ENCODE measurements at places on chromosomes 7 and 10.

- DNase-seq = no peak
Observed at GRCh38 chr7:122255454-122255853, 49.1 kb downstream of the FEZF1 start.

DNA sequence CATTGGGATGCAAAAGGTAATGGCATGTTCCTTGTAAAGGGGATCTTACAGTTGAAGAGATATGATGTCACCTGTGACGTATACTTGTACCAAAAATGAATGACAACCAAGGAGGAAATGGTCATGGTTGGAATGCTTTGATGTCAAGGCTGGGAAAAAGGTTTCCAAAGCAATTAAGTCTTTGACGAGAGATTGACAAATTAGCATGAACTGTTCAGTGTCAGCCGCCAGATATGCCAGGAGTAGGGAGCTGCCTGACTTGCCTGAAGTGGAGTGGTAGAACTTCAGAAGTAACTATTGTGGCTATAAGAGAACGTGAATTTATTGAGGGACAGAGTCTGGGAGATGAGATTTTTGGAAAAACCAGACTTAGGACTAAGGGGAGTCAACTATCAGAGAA is 88.1 kb downstream of the SEPTIN7 start:
- DNase-seq = no peak

DNA sequence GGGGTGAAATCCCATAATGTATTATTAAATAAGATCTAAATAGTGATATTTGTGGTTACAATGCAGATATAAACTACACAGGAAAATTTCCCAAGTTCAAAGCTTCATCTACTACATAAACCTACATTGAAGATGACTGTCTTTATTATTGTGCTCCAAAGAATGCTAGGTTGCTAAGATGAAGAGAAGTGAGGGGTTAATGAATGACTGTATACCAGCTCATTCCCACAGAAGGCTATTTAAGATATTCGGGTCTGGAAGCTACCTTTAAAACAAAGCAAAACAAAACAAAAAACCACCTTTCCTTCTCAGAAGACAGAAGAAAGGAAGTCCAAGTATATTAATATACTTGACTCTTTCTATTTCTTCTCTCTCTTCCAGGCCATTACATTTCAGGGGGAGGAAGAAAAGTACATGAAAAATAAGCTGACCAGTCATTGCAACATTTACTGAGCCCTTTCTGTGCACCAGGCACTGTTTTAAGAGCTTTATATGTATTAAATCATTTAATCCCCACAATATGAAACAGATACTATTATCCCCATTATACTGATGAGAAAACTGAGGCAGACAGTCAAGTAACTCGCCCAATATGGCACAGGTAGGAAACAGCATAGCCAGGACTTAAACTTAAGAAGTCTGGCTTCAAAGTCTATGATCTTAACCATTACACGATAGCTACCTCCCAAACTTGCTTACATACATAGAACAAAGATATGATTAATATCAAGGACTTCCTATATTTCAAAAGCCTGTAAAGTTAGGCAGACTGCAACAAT is 48.1 kb downstream of the TNPO3 start:
- DNase-seq = no peak

DNA sequence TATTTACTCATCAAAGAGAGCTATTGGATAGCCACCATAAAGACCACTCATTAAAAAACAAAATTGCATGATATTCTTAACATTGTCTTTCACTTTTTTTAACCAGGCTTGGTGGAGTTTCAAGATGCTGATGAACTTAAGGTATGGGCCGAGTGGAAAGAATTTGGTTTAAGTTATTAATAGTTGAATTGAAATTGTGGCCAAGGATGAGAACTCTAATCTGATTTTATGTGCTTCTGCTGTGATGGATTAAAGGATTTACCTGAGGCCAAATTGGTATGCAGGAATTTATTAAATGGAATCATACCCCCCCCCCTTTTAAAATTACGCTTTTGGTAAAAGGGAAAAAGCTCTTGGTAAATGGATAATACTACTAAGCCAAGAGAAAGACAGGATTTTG is 33.8 kb upstream of the TOMM7 start:
- no peak for DNase-seq

DNA sequence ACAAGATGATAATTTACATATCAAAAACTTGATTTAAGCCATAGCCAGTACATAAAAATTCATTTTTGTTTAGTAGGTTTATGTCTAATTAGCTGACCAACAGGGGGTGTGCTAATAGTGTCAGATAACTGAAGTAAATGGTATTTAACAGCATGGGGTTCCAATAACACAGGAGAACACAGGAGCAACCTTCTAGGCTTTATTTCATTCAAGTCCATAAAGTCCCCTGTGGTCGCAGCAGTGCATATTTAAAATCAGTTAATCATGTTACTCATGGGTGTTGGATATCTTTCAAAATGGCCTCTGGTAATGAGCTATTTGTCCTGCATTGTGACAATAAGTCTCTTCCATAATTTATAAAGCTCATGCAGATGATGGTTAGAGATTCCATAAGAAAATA is 238.6 kb downstream of the CNTNAP2 start:
- DNase-seq = no peak

- no peak for DNase-seq
Observed at GRCh38 chr7:76343294-76343930, 15.4 kb downstream of the YWHAG start.

GRCh38 chr7:93011351-93012294 is 106.2 kb downstream of the SAMD9 start:
- DNase-seq = no peak

DNA sequence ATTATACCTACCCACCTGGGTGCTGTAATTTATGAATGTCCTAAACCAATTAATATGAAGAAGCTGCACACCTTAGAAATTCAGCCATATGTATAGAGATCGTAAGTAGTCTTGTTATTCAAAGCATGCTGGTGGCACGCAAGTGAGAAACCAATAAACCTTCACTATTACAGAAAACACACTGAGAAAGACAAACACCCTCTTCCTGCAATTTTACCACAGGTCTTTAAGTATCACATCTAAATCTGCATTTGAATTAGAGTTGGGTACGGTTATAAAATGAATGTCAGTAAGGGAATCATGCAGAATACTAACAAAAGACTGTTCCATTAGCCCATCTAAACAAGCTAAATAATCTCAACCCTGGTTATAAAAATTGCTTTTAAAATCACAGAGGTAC is 33.8 kb downstream of the CCNJ start:
- no peak for DNase-seq

GRCh38 chr10:23914641-23915040 is 294.3 kb upstream of the KIAA1217 start:
- no peak for DNase-seq

GRCh38 chr10:114071178-114071577 is 27.5 kb downstream of the ADRB1 start:
- no peak for DNase-seq

- DNase-seq = no peak
Observed at GRCh38 chr7:29142021-29142727, 4.2 kb downstream of the CPVL start.

DNA sequence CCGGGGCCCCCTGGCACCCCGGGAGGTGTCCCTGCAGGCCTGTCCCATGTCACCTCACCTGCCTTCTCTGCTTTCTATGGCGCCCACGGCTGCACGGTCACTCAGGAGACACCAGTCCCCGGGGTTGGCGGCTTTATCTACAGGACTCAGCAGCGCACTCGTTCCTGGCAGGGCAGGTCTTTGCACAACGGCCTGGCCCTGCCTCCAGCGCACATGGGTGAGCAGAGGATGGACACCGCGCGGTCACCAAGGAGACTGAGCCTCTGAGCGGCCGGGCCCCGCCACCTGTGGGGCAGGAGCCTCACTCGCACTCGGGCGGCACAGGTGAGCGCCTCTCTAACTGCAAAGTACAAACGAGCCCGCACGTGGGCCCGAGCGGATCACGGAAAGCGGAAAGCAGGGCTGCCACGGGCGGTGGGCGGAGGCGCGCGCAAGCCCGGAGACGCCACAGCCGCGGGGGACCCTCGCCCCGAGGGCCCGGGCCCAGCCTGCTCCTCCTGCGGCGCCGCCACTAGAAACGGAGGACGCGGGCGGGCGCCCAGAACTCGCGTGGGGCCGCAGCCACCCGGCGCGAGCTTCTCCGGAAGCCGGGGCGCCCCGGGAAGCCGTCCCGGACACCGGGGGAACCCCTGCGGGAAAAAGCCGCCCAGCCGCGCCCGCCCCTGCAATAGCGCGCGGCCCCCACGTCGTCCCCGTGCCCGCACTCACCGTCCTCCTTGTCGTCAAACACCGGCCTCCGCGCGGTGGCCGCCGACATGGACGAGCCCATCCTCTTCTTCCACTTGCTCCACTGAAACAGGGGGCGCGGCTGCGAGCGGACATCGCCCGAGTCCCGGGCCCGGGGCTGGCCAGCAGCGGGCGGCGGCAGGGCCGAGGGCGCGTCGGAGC is 642 bp downstream of the STK32C start:
- DNase-seq = no peak

DNA sequence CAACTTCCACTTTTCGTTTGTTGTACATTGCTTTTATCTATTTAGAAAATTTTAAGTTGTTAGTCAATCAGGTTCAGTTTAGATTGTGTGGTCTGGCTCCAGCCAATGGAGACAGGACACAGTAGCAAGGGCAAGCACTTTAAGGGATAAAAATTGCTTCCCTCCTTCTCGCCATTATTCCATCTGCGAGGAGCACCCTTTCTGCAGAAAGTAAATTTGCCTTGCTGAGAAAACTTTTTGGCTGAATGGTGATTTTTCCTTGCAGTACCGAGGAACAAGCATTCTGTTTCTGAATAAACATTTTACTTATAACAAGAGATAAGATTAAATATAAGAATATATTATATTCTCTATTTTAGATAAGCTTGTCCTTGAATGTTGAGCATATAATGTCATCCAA is 34.5 kb downstream of the VIM start:
- DNase-seq = no peak

GRCh38 chr10:122853665-122854313 is 8.1 kb upstream of the CUZD1 start:
- DNase-seq = no peak

DNA sequence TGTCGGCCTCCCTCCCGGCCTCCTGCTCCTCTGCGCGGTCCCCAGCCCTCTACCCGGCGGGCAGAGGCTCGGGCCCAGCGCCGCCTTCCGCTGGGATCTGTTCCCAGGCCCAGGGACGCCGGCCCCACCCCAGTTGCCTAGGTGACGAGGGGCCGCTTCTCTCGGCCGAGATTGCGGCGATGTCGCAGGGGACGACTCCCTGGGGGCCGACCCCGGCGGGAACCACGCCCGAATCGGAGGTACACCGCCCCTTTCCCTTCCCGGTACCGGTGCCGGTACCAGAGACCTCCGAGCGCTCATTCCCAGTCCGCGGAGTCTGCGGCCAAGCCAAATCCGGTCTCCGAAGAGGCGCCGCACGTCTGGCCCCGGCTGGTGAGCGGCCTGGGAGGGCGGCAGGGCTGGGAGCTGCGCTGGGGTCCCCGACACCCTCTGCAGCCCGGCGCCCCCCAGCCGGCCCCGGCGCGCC is at the start of gene CABCOCO1:
CABCOCO1 (plus strand) TSS at position 136 of the 466 bp plus-strand sequence; CDS start at position 180, 44 bp downstream.
- DNase-seq = no peak

- no peak for DNase-seq
Observed at GRCh38 chr10:11760861-11761260, 18.7 kb downstream of the ECHDC3 start.

- no peak for DNase-seq
Observed at GRCh38 chr10:9229702-9230244, 1175.3 kb downstream of the GATA3 start.

DNA sequence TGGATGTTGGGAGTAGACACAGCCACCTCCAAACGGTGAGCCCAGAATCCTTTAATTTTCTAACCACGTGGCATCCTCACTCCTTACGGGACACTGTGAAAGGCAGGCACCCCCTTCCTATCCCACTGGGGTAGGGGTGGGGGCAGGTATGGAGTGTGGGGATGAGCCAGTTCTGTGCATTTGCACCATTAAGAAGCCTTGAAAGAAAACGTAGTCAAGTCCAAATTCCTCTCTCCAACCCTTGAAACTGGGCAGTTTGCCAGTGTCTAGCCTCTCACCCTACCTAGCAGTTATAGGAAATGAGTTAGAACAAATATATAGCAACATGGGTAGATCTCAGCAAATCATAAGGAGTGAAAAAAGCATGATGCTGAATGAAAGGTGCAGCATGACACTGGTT is 92.4 kb upstream of the LEP start:
- DNase-seq = no peak

DNA sequence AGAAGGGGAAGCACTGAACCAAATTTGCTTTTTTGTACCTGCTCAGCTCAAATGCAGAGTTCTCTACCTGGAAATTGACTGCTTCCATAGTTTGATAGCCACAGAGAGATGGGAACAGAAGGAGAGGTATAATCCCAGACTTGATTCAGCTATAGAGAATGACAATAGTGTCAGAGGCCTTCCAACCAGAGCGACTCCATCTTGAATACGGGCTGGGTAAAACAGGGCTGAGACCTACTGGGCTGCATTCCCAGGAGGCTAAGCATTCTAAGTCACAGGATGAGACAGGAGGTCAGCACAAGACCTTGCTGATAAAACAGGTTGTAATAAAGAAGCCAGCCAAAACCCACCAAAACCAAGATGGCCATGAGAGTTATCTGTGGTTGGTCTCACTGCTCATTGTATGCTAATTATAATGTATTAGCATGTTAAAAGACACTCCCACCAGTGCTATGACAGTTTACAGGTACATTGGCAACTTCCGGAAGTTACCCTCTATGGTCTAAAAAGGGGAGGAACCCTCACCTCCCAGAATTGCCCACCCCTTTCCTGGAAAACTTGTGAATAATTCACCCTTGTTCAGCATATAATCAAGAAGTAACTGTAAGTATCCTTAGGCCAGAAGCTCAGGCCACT is 42.7 kb upstream of the ATRNL1 start:
- no peak for DNase-seq
